ENCODE measurements at places on chromosomes 3 and 15.

- no peaks in the 10 kb centered on the region for H3K36me3 ChIP-seq
- H3K4me1 ChIP-seq, result peaks cover 7% of the 10 kb centered on the region
- H3K27me3 ChIP-seq, result no peaks in the 10 kb centered on the region
- DNase-seq, result peak; percentile 18
Observed at GRCh38 chr15:55897560-55898336, 95.7 kb downstream of the NEDD4 start.

DNA sequence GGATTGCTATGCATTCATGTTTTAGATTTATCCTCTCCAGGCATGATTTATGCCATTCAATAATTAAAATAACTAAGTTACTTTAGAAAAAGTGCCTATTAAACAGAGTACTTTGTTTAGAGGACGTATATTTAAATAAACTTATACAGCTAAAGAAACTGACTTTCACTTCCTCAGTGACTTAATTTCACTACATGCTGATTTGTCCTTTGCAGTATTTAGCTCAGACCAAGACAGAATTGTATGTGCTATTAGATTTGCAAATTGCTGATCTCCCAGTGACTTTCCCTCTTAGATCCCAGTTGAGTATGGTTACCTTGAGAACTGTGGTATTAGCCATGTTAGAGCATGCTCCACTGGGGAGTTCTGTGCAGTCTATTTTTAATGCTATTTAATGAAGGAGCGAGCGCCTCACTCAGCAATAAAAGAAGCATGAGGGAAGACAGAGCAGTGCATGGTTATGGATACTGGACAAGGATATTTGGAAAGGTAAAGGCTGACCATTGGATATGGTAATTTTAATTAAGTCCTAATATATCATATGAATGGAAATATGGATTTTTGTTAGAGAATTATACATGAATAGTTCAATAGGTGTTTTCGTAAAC is 2.7 kb downstream of the ARPP21 start:
- no peaks in the 10 kb centered on the region for H3K36me3 ChIP-seq
- H3K4me3 ChIP-seq, result no peak overlapping the region
- H3K27ac ChIP-seq, result no peak overlapping the region
- peaks cover 37% of the 10 kb centered on the region for H3K27me3 ChIP-seq

DNA sequence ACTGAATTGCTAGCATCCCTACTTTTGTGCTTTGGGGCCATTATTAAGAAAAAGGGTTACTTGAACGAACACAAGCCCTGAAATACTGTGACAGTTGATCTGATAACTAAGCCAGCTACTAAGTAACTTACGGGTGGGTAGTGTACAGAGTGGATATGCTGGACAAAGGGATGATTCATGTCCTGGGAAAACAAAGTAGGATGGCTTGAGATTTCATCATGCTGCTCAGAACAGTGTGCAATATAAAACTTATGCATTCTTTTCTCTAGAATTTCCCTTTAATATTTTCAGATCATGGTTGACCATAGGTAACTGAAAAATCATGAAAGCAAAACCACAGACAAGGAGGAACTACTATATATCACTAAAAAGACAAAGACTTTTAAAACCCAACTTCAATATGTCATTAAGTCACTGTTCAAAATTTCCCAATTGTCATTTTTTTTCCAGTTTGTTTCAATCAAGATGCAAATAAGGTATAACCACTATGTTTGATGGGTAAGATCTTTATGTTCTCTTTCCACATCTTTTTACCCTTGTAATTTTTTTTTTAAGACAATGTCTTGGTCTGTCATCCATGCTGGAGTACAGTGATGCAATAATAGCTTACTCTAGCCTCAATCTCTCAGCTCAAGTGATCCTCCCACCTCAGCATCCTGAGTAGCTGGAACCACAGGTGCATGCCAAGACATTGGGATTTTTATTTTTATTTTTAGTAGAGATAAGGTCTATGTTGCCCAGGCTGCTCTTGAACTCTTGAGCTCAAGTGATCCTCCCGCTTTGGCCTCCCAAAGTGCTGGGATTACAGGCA is 67.7 kb downstream of the IFT80 start:
- H3K4me1 ChIP-seq, result no peaks in the 10 kb centered on the region
- no peaks in the 10 kb centered on the region for H3K27me3 ChIP-seq
- no peak overlapping the region for H3K27ac ChIP-seq

GRCh38 chr3:142886940-142887339 is 1.9 kb downstream of the PCOLCE2 start:
- H3K27me3 ChIP-seq, result peaks cover 37% of the 10 kb centered on the region
- no peak overlapping the region for H3K4me3 ChIP-seq
- no peak for DNase-seq
- H3K4me1 ChIP-seq, result peaks cover 7% of the 10 kb centered on the region

DNA sequence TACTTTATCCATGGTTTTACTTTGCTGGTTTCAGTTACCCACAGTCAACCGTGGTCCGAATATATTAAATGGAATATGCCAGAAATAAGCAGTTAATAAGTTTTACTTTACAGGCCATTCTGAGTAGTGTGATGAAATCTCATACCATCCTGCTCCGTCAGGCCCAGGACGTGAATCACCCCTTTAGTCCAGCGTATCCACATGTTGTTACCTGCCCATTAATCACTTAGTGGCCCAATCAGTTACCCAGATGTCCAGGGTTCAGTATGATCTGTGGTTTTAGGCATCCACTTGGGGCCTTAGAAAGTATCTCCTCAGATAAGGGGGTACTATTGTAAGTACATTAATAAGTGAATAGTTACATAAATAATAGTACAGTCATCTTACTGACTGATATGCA is 88.0 kb downstream of the TTBK2 start:
- H3K27me3 ChIP-seq, result no peaks in the 10 kb centered on the region
- H3K27ac ChIP-seq, result no peak overlapping the region
- DNase-seq, result no peak
- H3K4me1 ChIP-seq, result no peaks in the 10 kb centered on the region
- H3K36me3 ChIP-seq, result peaks cover 1% of the 10 kb centered on the region
